ENCODE measurements at places on chromosomes 5 and 9.

DNA sequence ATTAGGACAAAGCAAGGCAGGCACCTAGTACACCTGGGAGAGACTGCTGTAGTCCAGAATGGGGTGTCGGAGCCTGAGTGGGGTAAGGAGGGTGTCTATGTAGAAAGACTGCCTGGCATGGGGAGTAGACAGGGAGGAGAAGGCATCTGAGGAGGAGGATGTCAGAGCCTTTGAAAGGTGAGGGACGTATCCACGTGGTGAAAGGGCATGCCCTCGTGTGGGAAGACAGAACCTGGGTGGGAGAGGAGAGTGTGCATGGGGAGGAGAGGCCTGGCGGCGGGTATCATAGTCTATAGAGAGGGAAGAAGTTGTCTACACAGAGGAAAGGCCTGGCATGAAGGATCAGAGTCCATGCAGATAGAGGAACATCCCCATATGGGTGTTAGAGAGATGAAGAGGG is 91.8 kb downstream of the NDFIP1 start:
- no peak for DNase-seq

GRCh38 chr9:88991066-88992034 is at the start of gene S1PR3:
S1PR3 (plus strand) TSS chr9:88991468; CDS start chr9:89001201, 9,733 bp downstream.
- DNase-seq, result peak; percentile 68

DNA sequence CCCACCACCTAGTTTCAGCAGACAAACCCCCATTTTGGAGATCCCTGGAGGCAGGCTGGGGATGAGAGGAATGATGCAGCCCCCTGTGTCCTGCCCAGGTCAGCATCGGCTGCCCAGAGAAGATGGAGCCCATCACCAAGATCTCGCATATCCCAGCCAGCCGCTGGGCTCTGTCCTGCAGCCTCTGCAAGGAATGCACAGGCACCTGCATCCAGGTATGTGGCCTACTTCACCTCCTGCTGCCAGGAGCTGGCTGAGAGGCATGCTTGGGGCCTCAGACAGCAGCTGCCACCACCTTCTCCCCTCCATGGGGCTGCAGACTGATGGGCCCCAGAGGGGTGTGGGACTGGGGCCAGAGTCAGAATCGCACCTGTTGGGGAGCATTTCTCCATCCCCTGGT is 38.9 kb downstream of the JADE2 start:
- DNase-seq, result no peak

DNA sequence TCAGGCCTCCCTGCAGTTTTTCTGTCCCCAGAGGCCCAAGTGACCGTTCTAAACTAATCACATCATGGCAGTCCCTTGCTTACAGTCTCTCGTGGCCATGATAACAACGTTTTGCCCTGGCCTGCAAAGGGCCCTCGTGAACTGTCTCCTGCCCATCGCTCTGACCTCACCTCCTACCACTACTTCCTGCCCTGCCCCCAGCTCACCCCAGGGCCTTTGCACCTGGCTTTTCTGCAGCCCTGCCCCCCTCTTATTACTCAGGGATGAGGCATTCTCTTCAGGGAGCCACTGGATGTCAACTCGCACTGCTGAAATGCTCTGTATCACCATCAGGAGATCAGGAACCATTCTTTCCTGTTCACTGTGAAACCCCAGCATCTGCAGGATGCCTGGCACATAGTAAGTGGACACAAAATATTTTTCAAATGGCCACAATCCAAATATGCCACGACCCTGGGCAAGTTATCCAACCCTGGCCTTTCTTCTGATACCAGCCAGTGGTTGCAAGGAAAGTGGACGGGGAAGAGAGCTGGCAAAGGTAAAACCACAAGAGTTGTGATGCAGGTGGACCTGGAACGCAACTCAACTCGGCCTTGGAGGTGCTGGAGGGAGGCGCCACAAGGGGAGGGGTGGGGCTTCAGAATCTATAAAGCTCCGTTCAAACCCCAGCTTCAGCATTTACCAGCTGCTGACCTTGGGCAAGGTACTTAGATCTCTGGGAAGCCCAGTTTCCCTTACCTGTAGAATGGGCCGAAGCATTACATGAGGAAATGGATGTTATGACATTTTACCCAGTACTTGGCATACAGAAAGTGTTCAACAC is 1.7 kb downstream of the SNCB start:
- no peak for DNase-seq

DNA sequence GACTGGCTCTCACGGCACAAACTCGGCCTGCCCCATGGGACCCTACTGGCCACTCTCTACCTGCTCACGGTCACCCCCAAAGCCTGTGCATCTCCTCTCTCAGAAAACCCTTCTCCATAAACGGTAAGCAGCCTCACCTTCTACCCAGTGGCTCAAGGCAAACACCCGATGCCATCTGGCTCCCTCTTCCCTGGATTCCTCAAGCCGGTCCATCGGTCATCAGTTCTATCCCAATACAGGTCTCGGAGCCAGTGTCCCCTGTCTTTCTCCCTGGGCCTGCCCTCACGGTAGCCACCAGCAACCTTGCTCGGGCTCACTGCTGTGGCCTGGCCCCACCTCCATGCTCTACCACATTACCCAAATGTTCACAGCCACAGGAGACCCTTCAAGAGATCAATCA is 134.1 kb downstream of the ROR2 start:
- no peak for DNase-seq

- no peak for DNase-seq
Measured at GRCh38 chr5:157559301-157559700, 16.3 kb downstream of the ADAM19 start.

GRCh38 chr5:175465282-175465681 is 13.1 kb upstream of the SFXN1 start:
- no peak for DNase-seq

DNA sequence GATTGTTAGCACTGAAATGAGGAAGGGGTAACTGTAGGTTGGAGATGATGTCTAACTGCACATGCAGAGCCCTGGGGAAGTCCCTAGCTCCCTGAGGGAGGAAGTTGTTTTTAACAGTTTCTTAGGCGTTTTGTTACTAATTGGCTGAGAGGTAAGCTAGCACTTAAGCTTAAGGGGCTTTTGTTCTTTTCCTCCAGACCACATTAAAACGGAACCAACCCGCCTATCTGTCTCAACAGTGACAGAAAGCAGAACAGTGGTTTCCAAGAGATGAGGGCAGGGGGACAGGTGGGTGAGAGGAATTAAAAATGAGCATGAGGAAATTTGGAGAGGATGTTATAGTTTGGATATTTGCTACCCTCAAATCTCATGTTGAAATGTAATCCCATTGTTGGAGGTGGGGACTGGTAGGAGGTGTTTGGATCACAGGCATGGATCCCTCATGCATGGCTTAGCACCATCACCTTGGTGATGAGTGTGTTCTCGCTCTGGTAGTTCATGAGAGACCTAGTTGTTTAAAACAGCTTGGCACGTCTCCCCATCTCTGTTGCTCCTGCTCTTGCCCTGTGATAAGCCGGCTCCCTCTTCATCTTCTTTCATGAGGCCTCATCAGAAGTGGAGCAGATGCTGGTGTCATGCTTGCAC is 38.9 kb downstream of the LYRM7 start:
- peak; percentile 32 for DNase-seq

- DNase-seq, result no peak
Measured at GRCh38 chr9:114539701-114540380, 34.6 kb upstream of the WHRN start.

DNA sequence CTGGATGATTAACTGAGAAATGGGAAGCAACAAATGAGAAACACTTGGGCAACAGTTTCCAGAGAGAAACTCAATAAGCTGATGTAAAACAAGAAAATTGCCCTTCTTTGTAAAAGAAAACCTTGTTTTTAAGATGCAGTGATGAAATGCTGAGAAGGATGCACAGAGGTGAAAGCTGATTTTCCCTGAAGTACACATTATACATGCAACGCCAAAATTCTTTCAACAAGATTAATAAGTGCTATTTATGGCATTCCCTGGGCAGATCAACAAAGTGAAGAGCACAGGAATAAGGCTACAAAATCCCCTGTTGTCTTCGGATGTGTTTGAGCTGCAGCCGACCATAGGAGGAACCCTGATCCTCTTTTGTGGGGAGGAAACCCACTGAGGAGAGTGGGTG is 208.0 kb upstream of the ANKH start:
- DNase-seq, result no peak

GRCh38 chr9:84067821-84068220 is 87.2 kb downstream of the RMI1 start:
- no peak for DNase-seq
